ENCODE measurements at places on chromosomes 4 and X.

DNA sequence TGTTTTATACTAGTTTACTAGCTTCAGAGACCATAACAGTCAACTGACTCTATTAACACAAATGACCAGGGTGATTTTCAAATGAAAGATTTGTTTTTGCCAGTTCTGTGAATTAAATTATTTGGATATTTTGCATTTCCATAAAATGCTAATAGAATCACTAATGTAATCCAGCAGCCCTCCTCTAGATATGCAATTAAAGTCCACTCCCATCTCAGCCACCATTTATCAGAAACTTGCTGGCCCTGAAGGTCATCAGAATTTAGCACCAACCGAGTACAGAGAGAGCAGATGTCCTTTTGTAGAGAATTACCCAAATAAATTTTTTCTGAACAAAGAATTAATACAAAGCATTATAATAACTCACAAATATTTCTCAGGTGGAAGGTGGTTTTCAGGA lies 531.1 kb upstream of the SLIT2 start:
- no peak for DNase-seq

DNA sequence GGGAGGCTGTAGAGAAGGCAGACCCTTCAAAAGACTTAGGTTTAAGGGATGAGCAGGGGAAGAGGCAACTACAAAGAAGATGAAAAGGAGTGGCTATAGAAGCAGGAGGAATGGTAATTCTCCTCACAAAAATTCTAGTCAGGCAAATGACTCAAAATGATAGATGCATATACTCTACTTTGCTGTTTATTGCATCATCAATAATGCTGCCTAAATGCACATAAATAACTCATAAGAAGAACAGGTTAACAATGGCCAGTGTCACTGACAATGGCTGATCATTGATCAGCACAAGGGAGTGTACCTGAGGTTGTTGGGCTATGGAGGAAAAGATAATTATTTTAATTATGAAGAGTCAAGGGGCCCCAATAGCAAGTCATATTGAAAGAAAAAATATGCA lies 184.7 kb upstream of the ETNPPL start:
- no peak for DNase-seq

- DNase-seq: no peak
These were observed 34.7 kb upstream of the NYX start for GRCh38 chrX:41412261-41413081.

GRCh38 chrX:119015407-119016237 lies 41.2 kb downstream of the LONRF3 start:
- no peak for DNase-seq

- no peak for DNase-seq
These were observed 104.3 kb downstream of the USP46 start for GRCh38 chr4:52554612-52555355.

GRCh38 chr4:38411092-38411491 lies 252.9 kb upstream of the KLF3 start:
- no peak for DNase-seq

DNA sequence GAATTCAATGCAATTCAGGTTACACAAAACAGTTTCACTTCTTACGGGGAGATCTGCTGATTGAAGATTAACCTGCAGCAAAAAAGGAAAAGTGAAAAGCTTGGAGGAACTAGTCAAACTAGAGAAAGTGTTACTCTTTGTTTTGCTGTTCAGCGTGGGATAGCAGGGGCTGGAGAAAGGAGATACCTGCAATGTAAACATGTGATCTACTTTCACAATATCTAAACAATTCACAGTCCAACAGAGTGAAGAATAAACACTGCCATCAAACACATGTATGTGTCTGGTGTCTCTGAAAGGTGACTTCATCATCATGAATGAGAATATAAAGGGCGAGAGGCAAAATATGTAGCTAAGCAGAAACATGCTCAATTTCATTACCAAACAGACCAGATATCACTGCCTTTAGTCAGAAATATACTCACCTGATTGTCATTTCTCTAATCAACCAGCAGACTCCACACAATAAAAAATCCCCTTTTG lies 26.4 kb downstream of the NIPAL1 start:
- no peak for DNase-seq

- DNase-seq: no peak
These were observed 125.4 kb upstream of the ZCCHC13 start for GRCh38 chrX:74178536-74178935.

DNA sequence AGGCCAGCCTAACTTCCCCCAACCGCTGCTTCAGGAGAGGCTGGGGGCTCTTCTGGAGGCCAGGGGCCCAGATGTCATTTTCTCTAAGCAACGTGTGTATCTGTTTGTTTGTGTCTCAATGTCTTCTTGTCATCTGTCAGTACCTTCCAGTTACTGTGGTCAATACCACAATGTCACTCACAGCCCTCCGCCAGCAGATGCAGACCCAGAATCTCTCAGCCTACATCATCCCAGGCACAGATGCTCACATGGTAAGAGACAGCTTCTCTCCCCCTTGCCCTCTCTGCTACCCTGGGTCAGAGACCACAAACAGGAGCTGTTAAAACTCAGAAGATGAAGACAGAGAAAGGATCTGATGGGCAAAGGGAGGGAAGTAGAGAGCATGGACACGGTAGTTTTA lies 5.0 kb downstream of the XPNPEP2 start:
- no peak for DNase-seq

DNA sequence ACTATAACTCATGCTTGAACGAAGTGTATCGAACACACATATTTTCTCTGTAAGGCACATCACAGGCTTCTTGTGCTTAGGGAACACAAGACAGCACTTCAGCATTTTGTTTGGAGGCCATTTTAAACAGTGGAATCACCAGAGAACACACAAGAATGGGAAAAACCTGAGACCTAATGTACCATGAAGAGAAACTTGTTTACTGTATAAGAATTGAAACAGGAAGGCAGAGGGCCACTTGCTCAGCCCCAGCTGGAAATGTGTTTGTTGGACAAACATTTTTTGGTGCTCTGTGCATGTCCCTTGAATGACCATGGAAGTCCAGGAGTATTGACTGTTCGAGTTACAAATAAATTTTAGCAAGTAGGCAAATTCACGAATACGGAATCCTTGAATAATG lies 47.5 kb downstream of the RAPGEF2 start:
- DNase-seq: no peak

- no peak for DNase-seq
These were observed at the start of gene TMEM35A for GRCh38 chrX:101078716-101079598. TMEM35A (plus strand) TSS chrX:101078879; CDS start chrX:101079003, 124 bp downstream.

- no peak for DNase-seq
These were observed 28.0 kb upstream of the GLRA2 start for GRCh38 chrX:14501327-14501726.

DNA sequence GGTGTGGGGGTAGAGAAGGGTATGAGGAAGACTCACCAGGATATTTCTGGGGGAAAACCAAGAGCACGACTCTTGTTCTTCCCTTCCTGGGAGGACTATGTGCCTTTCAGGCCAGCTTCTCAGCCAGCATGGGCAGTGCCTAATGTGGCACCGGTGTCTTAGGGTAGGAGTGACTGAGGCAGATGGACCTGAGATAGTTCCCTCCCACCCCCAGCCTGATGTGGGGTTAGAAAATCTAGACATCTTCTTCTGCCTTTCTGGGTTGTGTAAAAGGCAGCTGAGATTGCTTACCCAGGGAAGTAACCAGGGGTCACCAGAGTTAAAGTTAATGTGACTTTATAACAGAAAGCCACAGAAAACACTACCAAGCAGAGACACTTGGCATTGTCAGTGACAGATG lies 127.3 kb downstream of the TMA16 start:
- no peak for DNase-seq

DNA sequence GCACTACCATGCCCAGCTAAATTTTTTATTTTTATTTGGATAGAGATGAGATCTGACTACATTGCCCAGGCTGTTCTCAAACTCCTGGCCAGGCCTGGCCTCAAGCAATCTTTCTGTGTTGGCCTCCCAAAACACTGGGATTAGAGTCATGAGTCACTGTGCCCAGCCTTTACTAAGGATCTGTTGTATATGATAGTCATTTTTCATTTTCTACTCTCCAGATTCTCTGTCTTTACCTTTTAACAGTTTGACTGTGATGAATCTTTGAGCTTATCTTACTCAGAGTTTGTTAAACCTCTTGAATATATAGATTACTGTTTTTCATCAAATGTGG lies 161.8 kb downstream of the FNIP2 start:
- DNase-seq: no peak

- DNase-seq: no peak
These were observed 696.5 kb downstream of the ADGRL3 start for GRCh38 chr4:61896634-61897033.

GRCh38 chr4:8050555-8051206 lies 107.9 kb downstream of the ABLIM2 start:
- DNase-seq: no peak

DNA sequence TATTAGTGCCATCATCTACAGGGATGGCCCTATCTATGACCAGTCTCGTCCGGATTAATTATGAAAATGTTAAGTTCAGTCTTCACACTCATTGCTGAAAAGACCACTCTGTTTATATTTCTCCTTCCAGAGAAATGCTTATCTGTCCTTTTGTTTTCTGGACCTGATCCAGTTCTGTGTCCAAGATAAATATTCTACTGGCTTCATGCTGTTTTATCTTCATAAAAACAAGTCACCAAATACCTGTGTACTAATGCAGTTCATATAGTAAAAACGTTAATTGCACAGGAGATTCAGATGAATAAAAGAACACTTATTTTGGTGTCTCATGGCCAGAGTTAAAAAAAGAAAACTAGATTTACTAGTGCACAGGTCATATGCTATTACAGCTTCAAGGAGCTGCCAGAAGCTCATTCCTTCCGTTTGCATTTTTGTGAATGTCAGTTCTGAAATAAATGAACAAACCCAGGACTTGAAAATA lies 17.3 kb downstream of the FNIP2 start:
- DNase-seq: no peak

DNA sequence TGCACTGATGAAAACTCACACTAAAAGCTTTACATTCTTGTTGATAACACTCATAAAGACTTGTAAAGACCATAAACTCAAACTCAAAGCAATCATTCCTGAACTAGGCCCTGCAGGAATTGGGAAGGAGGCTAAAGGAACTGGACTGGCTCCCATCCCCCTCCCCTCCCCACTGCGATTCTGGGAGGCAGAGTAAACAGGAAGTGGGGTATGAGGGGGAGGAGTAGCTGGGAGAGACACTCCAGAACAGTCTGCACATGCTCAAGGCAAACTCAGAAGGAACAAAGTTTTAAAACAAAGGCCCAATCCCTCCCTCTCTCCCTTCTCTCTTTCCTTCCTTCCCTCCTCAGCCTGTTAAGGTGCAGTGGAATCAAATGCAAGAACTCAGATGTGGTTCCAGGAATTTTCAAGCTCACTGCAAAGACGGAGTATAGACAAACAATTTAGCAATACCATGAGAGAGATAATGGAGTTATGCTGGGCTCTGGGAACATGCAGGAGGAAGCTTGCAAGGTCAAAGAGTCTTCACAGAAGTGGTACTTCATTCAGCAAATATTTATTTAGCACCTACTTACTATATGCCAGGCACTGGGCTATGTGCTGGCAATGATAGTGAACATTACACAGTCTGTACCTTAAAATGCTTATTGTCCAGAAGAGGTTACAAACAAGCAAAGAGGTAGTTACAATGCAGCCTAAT lies 15.9 kb downstream of the MID1IP1 start:
- no peak for DNase-seq

GRCh38 chr4:10055871-10056270 lies 34.6 kb upstream of the SLC2A9 start:
- no peak for DNase-seq

- no peak for DNase-seq
These were observed 24.8 kb downstream of the HHIP start for GRCh38 chr4:144670776-144671175.

DNA sequence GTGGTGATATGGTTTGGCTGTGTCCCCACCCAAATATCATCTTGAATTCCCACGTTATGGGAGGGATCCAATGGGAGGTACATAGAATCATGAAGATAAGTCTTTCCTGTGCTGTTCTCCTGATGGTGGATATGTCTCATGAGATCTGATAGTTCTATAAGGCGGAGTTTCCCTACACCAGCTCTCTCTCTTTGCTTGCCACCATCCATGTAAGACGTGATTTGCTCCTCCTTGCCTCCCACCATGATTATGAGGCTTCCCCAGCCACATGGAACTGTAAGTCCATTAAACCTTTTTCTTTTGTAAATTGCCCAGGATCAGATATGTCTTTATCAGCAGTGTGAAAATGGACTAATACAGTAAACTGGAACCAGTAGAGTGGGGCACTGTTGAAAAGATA lies 39.5 kb downstream of the HSD17B13 start:
- DNase-seq: no peak

DNA sequence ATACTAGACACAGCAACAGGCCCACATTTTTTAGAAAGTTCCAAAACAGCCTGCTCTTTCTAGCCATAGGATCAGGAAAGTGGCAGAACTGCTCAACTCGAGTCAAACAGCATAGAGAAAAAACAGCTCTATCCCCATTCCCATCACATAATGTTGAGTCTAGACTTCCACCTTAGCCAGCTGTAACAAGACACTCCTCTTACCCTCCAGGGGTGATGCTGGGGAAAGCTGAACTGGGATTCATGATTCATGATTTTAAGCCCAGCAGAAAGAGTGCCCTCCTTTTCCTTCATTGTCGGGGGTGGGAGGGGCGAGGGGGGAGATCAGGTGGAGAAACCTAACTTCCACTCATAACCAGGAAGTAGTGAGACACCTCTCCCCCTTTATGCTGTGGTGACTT lies 86.1 kb downstream of the CENPC start:
- DNase-seq: no peak

- DNase-seq: no peak
These were observed 71.3 kb upstream of the PDHA1 start for GRCh38 chrX:19272452-19272851.

GRCh38 chrX:39112143-39112542 lies 310.9 kb downstream of the MID1IP1 start:
- no peak for DNase-seq

DNA sequence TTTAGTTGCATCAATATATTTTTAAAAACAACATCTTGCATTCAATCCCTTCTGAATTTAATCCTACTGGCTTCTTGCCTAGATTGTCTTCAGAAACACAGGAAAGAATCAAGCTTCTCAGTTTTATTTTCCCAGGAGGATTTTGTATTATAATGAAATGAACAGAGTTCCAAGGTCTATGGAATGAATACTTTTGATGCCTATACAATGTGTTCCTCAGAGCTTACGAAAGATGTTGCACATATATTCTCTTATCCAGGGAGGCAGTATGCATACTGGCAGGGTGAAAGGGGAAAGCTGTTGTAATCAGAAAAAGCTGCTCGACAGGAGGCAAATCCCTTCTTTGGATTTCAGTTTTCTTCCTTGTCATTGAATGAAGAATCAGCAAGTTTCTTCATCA lies 8.8 kb downstream of the TMPRSS11D start:
- no peak for DNase-seq

DNA sequence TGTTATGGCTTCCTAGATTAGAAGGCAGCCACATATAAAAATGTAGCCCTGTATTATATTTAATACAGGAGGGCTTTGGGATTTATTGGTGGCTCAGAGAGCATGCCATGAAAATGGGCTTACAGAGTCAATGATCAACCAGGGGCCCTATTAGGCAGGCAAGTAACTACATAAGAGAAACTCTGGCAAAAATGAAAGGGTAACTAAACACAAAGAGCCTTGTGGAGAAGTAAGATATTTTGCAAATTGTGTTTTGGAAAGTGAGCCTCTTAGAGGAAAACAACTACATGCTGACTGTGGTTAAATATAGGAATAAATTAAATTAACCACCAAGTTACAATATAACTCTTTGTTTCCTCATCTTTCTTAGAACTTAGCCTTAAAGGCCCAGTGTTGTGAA lies 5.5 kb downstream of the SAT1 start:
- no peak for DNase-seq
